ENCODE measurements at places on chromosomes 12 and 14.
A peak's percentile ranks its signal among the peaks of the same experiment; 100 is the strongest.

- DNase-seq, result no peak
These were observed 153.1 kb downstream of the ANO6 start for GRCh38 chr12:45368841-45369489.

GRCh38 chr12:127145929-127146789 lies 1120.8 kb upstream of the TMEM132C start:
- DNase-seq, result peak; percentile 78

- no peak for DNase-seq
These were observed 58.2 kb downstream of the CCER1 start for GRCh38 chr12:90896821-90897220.

- no peak for DNase-seq
These were observed 53.3 kb upstream of the ETV6 start for GRCh38 chr12:11596141-11596540.

DNA sequence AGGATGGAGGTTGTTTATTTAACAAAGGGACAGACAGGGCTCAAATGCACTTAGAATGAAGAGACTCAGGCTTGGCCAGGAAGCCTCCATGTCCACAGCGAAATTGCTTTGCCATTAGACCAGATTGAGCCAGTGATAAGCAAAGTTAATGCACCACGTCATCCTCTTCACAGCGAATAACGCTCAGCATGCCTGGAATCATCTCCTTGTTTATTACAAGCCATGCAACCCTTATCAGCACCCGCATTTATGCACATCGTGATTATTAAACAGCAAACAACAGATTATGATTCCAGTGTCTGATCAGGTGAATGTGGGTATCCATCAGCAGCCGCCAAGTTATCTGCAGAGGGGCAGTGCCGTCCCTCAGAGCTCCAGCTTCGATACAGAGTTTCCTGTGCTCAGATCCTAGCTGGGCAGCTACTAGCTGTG lies 175.0 kb upstream of the TMEM132C start:
- DNase-seq, result no peak

- no peak for DNase-seq
These were observed 398.1 kb downstream of the ZFP36L1 start for GRCh38 chr14:68394764-68395143.

DNA sequence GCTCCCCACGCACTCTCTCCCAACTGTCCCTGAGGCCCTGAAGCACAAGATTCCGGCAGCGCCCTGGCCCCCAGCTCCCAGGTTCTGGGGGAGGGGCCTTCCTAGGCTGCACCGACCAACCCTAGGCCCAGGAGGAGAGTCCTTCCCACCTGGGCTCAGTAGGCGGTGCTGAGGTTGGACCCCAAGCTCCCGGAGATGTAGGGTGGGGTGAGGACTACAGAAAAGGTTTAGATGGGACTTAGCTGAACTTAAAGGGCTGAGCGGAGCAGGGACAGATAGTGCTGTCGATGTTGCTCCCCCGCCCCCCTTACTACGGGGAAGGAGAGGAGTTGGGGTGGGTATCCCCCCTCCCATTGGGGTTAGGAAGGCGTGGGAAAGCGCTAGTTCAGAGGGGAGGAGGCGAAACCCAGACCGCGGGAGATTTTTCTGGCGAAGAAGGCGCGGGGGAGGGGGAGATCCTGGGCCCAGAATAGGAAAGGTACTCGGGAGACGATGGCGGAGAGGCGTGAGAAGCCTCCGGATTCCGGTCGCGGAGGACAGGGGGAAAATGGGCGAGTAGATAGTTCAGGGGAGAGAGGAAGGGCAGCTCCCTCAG lies 4.2 kb upstream of the BAZ2A start:
- peak; percentile 46 for DNase-seq

GRCh38 chr14:72839351-72839750 lies 54.5 kb downstream of the DPF3 start:
- no peak for DNase-seq

- DNase-seq, result no peak
These were observed 58.3 kb downstream of the ANAPC7 start for GRCh38 chr12:110345176-110345661.

DNA sequence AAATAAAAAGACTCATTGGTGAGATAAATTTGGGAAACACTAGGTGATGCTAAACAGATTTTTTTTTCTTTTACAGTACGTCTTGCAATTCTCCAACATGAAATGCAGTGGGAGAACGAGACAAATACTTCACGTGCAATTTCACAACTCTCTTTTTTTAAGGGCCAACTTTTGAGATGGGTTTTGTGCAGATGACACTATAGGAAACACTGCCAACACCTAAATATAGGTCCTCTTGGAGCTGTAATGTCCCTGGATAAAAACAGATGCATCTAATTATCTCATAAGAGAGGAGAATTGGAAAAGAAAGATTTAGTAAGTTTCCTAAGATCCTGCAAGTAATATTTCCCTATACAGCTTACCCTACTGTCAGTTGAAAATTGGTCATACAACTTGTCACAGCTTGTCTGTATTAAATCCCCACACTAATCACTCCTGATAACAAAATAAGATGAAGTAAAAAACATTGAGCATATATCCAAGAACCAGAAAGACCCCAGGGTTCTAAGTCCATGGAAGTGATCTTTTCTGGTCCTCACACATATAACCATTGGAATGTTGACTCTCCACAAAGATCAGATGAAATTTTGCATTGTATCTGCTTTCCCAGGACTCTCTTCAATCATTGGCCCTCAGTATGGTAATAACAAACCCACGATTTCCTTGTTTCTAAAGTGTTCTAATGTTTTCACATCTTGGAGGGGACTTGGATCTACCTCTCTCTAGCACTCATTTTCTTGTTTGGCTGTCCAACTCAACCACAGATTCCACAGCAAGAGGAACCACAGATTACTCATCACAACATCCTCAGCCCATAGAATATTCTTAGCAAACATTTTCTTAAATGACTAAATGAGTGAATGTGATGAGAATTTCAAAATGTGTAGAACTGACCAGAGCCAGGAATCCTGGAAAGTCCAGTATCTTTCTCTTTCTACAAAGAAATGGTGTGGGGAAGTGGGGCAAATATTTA lies 769.4 kb upstream of the USP15 start:
- no peak for DNase-seq

- no peak for DNase-seq
These were observed 81.3 kb downstream of the PPHLN1 start for GRCh38 chr12:42407306-42407705.

DNA sequence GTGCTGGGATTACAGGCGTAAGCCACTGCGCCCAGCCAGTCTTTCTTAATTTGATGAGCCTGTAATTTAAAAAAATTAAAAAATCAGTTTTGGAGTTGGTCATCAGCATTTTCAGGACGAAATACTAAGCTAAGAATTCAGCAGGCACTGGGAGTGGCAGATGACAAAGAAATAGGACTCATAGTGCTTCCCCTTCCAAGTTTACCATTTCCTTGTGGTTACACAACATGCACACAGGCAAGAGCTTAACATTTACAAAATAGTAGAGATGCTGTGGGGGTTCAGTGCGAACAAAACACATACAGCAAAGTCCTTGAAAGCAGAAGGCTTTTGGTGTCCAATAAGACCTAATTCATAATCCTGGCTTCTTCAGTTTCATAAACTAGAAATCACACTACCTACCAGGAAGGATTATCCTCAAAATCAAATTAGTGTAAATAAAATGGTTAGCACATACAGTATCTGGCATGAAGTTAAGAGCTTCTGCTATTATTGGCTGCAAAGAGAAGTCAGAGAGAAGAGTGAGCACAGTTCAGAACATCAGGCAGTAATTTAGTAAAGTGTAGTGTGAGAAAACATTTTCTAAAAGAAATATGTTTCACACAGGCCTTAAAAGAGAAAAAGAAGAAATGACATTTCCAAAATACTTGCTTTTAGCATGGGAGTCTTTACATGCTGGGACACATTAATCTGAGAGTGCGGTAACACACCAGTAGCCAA lies 22.2 kb upstream of the KIF21A start:
- DNase-seq, result no peak

Measured in CD4-positive, alpha-beta T cell treated with Interleukin-4 for 1 hour (primary cell).